Lung (tissue), 17 donors: ENCODE measurements at places on chromosomes 12 and 14. TPM values are rescaled to one million over a fixed set of nuclear protein-coding genes. Genes with fewer than 3 reads are reported as not detected.

- DNase-seq = no peak
Observed at GRCh38 chr14:54512393-54512792, 2.7 kb downstream of the CGRRF1 start.

GRCh38 chr14:89736881-89737280, 217.6 kb downstream of the EFCAB11 start:
- DNase-seq = no peak

- peak; percentile 94 for DNase-seq
Observed at GRCh38 chr14:77043177-77043983, 14.9 kb upstream of the IRF2BPL start.

GRCh38 chr12:104724992-104725585, 233.0 kb downstream of the SLC41A2 start:
- no peak for DNase-seq

DNA sequence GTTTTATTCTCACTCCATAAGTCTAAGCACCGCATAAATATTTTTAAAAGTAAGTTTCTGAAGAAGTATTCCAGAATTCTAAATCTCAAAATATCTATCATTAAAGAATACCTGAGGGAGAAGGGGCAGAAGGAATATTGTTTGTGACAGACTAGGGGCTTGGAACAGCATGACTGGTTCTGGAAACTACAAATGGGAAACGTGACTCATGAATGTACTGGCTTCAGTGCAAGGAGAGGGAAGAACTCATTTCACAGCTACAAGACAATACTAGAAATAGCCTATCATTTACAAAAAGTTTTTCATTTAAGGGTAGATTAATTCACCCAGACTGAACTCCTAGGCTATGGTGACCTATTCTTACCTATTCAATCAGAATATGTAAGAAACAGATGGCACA, 121.3 kb downstream of the SLC25A21 start:
- no peak for DNase-seq

Gene DPY19L2
- 0.56 TPM for polyA plus RNA-seq

Gene CD163
- polyA plus RNA-seq = 1,601 TPM

GRCh38 chr12:116299665-116300328, 22.3 kb upstream of the MED13L start:
- peak; percentile 91 for DNase-seq

Gene OR4K1
- not detected for polyA plus RNA-seq

Gene C12orf50
- polyA plus RNA-seq = 0.05 TPM

DNA sequence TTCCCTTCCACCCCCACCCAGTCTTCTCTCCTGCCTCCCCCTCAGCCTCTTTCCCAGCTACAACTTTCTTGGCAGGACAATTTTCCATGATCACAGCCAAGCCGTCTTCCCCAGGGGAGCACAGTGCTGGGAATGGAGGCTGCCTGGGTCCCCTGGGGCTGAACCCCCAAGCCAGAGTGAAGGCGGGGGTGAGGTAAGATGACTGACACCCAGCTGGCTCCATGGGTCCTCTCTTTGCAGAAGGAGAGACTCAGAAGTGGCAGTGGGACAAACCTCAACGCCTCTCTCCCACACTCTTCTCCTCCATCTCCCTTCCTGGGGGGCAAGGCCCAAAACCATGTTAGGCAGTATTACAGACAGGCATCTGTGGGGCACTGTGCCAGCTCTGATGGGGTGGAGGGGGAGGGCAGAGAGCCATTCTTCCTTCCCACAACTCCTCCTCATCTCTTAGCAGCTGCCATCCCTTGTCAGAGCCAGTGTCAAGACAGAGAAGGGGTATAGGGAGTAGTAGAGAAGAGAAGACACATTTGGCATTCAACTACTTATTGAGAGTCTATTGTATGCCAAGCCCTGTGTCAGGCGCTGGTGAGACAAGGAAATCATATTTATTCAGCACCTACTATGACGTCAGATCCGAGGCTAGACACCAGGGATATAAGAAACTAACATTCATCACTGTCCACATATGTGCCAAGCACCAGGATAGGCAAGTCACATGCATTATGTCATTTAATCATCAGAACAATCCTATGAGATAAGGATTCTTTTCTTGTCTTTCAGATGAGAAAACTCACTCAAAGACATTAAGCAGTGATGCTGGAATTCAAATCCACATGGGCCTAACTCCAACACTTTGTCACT, 3.6 kb downstream of the ITGA7 start:
- no peak for DNase-seq

Gene LMO3
- polyA plus RNA-seq = 103 TPM

DNA sequence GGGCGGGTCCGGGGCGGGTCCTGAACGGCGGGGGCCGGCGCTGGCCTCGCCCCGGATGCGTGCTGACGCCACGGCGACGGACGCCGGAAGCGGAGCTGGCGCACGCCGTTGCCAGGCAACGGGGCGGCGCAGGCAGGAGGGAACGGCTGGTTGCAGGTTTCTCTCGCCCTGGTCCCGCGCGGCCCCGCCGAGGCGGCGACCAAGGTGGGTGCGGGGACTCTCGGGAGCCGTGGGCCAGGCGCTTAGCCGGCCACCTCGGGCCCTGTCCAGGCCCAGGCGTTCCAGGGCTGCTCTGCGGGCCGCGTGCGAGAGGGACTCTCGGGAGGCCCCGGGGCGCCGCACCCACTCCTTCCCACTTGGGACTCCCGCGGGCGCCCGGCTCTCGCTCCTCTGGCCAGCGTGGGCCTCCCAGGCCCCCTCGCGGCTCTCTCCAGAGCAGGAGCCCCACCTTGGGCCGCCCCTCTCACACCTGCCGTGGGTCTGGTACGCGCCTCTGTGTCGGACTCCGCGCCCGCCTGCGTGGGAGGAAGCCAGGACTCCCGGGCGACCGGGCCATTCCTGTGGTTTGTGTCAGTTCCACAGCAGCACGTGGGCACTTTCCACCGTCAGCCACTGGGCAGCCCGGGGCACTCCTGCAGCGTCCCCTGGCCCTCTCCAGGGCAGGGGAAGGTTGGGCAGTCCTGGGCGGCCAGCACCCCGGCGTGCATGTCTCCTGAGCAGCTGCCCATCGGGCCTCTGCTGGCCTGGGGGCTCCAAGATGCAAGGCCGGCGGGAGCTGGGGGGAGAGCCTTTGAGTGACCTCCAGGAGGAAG, at the start of gene CLBA1:
Gene CLBA1 (plus strand): TSS at position 114 of the 812 bp plus-strand sequence. CDS start 644 bp downstream, at position 758.
- peak; percentile 96 for DNase-seq

DNA sequence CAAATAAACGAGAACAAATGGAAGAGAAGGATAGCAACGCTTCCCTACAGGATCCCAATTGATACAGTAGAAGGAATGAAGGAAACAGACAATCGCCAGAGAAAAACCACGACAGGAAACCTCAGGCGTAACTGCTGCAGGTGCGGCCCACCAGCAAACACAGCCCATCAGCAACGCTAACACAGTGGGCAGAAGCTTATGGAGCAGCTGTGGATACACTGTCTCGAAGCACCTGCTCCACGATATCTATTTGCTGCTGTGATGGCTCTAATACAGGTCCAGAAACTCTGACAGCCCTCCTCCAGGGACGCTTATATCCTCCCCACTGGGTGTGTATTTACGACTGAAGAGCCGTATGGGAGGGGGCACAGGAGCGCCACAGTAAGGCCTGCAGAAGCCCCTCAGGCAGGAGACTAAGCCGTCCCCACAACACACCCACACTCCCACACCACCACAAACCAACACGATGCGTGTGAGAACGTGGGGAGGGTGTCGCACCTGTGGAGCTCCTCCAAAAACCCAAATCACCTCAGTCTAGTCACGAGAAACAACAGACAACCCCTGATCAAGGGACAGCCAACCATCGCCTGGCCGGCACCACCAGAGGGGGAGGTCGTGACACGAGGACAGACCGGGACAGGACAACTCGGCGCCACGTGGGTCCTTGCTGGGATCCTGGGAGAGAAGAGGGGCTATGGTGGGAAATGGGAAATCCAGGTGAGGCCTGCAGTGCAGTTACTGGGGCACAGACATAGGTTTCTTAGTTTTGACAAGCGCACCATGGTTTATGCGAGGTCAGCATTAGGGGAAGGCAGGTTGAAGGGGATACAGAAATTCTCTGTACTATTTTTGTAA, 24.0 kb downstream of the POLE start:
- DNase-seq = no peak

- DNase-seq = no peak
Observed at GRCh38 chr14:37060496-37061260, 111.7 kb downstream of the SLC25A21 start.

- DNase-seq = no peak
Observed at GRCh38 chr14:33040372-33041140, 101.9 kb downstream of the NPAS3 start.

Gene KRT77
- not detected for polyA plus RNA-seq

- no peak for DNase-seq
Observed at GRCh38 chr12:91667694-91668093, 478.0 kb downstream of the BTG1 start.

GRCh38 chr14:94728950-94729349, 41.0 kb downstream of the GSC start:
- no peak for DNase-seq

GRCh38 chr12:117036046-117036445, 63.2 kb downstream of the TESC start:
- no peak for DNase-seq

GRCh38 chr14:69093631-69094421, 59.1 kb downstream of the DCAF5 start:
- peak; percentile 65 for DNase-seq

DNA sequence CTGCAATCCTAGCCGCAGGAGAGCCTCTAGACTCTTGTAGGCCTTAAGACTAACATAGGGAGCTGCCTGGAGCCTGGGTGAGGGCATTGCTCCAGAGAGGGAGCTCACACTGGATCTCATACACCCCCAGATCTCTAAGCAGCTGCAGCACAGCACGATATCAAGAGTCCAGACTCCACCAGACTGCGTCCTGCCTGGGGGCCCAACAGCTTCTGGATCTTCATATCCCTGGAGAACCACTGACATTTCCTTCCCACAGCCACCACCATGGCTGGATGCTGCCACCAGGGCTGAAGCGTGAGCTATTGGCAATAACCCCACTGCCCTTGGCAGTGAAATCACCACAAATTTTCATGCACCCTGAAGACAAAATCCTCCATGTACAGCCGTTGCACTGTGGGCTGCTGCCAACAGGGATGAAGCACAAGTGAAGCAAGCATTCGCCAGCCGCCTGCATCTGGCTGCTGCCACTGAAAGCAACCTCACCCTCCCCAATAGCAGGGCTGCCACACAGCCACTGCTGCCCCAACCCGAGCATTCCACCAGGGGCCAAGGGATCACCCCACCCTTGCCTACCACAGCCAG, 28.2 kb downstream of the CACNA2D4 start:
- DNase-seq = no peak

Gene ERP27
- 7.2 TPM for polyA plus RNA-seq

DNA sequence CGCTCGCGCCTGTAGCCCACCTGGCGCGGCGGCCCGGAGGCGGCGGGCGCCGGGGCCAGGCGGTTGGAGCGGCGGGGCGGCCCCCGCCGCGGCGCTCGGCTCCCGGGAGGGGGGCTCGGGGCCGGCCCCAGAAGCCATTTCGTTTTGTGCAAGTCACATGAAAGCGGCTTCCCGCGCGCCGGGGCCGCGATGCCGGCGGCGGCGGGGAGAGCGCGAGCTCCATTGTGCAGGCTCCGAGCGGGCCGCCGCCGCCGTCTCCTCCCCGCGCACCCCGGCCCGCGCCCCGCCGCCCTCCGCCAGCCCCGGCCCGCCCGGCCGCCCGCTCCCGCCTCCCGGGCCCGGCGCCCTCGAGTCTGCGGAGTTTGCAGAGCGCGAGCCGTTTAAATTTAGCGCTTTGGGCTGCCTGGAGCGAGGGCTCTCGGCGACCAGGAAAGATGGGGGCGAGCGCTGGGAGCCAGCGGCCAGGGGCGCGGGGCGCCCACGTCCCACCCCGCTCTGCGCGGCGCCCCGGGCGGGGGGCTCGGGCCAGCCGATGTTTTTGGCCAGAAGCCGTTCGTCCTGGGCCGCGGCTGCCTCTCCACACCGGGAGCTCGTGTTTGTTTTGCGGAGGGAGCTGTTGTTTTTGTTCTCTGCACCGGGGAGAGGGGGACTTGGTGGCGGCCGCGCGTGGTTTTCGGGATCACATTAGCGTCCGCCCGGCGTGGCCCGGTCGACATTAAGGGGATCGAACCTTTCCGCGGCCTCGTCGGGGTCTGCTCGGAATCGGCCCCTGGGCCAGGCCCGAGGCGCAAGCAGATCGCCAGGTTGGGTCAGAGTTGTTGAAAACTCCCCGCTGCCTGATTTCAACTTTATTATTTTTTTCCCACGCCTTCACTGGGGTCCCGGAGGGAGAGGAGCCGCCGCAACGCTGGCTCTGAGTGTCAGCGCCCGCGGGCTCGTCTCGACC, 982 bp downstream of the BCL7A start:
- DNase-seq = peak; percentile 48

- no peak for DNase-seq
Observed at GRCh38 chr12:28486521-28486920, 296.3 kb downstream of the CCDC91 start.

- no peak for DNase-seq
Observed at GRCh38 chr14:21840765-21841164, 167.1 kb upstream of the OR4E1 start.

- DNase-seq = no peak
Observed at GRCh38 chr14:80211153-80212022, at the start of gene DIO2. TSS of gene DIO2 (minus strand) at chr14:80211504. CDS start at chr14:80211472, 32 bp downstream.

DNA sequence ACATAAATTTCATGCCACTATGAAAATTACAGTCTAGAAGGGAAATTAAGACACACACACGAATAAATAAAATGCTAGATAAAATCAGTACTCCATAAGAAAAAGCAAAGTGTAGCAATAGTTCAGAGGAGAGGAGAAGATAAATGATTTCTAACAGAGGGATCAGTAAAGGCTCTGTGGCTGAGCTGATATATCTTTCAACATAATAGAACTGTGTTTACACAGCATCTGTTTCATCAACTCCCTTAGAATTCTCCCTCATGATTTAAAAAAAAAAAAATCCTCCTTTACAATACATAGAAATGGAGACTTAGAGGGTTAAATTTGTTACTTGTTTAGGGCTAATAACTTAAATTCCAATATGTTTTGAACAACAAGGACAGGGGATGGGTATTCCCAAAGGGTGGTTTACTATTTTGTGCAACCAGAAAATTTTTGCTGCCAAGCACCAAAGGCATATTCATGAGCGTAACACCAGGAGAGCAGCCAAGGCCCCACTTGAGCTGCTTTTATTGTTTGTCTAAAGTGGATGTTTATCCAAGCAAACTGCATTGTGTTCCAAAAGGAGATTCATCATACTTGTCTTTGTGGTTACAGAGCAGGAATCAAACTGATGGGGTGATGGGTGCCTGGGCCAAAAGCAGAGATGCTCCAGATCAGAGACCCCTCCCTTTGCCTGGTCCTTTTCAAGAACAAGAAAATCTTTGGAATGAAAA, 162.7 kb downstream of the BMP4 start:
- DNase-seq = peak; percentile 92

Gene ADGRD1
- 23.5 TPM for polyA plus RNA-seq
